ENCODE measurements at places on chromosomes 12 and 14.

DNA sequence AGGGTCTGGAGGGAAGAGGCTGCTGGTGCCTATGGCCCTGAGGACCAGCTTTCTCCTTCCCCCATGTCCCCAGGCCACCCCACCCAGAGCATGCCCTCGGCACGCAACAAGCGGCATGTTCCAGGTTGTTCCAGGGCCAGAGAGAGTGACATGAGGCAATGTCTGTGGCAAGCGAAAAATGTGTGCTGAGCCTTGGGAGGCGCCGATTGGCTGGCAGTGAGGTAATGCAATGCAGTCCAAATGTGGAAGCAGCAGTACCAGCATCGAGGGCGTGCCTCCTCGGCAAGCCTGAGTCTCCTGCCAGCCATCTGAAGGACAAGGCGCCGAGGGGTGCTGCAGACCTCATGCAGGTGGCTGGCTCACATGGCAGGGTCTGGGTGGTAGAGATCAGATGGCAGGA lies 423.8 kb downstream of the NRXN3 start:
- DNase-seq = no peak

DNA sequence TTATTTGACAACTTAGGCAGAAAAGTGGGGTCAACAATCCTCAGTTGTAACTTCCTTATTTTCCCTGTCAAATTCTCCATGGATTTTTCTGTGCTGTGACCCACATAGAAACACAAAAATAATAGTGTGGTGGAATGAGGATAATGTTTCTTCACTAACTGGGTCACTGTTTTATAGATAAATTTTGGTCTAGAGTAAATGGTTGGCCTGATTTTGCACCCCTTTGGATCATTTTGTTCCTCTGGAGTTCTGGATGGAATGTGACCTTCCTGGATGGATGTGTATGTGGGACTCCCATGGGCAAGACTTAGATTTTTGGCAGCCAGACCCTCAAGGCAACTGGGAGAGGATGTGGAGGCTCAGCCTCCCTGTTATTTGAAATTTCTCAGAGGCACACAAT lies 52.7 kb upstream of the RNU6-8 start:
- DNase-seq = no peak

DNA sequence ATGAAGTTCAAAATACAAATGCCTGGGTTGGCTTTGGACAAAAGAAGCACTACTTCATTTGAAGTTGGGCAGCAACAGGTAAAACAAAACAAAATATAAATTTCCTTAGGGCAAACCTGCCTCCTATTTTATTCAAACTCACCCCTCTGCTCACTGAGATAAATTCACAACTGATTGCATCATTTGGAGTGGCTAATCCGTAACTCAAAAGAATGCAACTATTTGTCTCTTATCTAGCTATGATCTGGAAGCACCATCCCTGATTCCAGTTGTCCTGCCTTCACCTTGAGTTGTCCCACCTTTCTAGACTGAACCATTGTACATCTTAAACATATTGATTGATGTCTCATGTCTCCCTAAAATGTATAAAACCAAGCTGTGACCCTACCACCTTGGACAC lies 145.0 kb downstream of the CCER1 start:
- DNase-seq = no peak

DNA sequence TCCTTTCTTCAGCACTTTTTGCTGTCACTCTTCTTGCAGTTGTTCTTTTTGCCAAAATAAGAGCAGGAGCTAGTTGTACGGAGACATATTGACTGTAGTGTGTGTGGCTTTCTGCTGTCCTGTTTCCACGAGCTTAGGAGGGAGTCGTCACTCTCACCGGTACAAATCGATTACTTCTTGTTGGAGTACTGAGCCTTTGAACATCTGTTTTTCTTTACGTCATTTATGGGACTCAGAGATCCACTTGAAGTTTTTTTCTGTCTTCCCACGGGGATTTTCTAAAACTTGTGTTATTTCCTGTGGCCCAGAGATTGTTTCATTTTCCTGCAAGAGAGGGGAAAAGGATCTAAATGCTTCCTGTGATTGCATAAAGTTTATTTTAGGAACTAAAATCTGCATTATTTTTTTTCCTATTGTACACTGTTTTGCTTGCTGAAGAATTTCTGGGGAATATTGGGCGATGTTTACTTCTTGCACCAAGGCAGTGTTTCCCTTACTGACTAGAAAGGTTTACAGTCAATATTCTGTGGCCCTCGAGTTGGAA lies 199.8 kb upstream of the ARHGAP5 start:
- DNase-seq = no peak

- no peak for DNase-seq
These were observed 29.2 kb downstream of the SPTB start for GRCh38 chr14:64850369-64851137.

DNA sequence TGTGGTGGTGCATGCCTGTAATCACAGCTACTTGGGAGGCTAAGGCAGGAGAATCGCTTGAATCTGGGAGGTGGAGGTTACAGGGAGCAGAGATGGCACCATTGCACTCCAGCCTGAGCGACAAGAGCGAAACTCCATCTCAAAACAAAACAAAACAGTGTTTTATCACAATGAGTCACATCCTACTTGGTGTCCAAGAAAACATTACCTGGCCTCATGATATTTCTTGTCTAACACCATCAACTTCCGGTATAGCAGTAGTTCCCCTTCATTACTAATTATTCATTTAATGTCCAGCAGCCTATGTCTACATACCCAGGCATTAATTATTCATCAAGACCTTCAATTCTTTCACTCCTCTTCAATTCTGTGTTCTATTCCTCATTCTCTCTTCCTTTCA lies 115.5 kb downstream of the CCDC59 start:
- DNase-seq = no peak

DNA sequence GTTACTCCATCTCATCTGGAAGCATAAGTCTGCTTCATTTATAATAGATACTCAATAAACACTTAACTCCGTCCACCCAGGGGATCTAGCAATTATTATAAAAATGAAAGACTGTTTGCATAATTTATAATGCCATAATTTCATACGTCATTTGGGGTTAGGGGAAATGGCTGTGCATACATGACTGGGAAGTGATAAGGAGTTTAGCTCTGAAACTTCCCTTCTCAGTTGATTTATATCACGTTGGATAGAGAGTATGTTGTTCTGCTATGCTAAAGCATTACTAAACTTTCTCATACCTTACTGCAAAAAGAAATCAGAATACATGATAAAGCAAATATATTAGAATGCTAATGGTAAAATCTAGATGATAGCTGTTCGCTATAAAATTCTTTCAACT lies 90.4 kb upstream of the DYNC1H1 start:
- no peak for DNase-seq

DNA sequence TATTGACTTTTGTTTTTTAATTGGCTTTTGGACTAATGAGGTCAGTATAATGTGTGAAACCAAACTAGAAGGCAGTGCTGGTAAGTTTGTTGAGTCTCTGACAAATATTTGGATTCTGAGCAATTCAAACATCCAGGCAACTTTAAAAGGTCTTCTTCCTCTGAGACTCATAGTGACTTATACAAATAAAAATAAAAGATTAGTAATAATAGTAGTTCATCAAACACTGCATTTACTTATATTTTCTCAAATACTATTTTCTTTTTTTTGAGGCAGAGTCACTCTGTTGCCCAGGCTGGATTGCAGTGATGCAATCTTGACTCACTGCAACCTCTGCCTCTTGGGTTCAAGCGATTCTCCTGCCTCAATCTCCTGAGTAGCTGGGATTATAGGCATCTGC lies 337.9 kb downstream of the DAD1 start:
- DNase-seq = no peak

DNA sequence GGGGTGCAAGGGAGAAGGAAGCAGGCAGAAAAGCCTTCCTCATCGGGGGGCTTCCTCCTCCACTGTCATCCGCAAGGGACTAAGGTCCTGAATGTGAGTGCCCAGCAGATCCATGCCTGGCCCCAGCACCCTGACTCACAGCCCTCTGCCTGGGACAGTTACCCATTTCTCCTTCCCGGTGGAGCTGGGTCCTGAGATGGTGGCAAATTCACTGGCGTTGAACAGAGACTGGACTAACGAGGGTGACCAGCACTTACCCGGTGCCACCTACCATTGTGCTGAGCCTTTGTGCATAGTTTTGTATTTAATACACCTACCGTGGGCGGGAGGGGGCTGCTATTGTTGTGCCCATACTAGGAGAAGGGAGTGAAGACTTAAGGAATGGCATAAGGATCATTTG lies 30.9 kb upstream of the PLEKHG6 start:
- DNase-seq = peak; percentile 60

DNA sequence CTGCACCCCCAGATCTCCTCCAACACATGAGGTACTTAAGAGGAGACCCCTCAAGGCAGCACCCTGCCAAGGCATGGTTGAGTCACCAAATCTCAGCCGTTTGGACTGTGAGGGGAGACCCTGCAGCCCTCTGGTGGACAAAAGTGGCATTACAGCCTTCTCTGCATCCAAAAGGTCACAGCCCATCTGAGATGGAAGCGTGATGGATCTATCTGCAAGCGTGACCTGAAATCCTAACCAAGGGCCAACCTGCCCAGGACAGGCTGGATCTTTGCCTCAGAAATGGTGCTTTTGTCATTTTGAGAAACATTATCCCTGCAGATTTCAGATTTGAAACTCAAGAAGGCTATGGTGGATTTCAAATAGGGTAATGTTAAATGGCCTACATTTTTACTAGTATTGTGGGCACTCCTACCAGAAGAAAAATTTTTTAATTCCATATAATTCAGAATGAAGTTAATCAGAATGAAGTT lies 23.7 kb upstream of the DHRS4 start:
- DNase-seq = peak; percentile 89

GRCh38 chr14:65103150-65103760 lies 938 bp upstream of the MAX start:
- no peak for DNase-seq

- no peak for DNase-seq
These were observed 72.8 kb downstream of the IRF2BPL start for GRCh38 chr14:76955575-76956315.

- DNase-seq = no peak
These were observed 2.9 kb downstream of the TCHP start for GRCh38 chr12:109902891-109903418.

- no peak for DNase-seq
These were observed 10.6 kb upstream of the NINJ2 start for GRCh38 chr12:673849-674248.

DNA sequence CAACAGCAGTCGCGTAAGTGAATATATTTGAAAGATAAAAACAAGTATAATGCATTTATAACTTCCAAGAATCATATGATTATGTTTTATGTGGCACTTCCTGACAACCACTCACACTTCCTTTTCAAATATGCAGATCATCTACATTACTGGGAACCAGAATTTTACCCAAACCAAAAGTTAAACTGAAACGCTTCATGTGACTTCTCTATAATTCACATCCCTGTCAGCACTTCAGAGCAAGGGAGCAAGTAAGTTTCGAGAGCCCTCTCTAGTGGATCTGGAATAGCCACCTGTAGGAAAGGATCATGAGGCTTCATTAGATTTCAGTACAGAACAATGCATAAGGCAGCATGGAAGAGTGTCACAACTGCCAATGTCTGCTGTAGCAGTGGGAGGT lies 13.7 kb upstream of the ALX1 start:
- no peak for DNase-seq

DNA sequence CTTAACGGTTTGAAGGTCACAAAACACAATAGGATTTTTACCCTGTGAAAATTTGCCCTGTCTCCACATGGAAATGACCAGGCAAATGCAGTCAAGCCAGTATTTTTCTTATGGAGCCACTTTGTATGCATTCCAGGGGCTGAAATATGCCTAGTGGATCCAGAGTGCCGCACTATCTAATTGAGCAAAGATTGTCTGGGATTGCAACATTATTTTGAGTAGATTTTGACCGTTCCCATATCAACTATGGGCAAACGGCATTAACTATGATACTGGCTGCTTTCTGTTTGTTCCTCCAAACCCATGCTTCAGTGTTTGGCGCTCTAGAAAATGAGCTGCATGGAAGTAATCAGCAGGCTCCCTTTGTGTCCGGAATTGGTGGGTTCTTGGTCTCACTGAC lies 223.0 kb downstream of the BTG1 start:
- no peak for DNase-seq

- DNase-seq = no peak
These were observed 195.7 kb downstream of the AKAP6 start for GRCh38 chr14:32524609-32525375.

DNA sequence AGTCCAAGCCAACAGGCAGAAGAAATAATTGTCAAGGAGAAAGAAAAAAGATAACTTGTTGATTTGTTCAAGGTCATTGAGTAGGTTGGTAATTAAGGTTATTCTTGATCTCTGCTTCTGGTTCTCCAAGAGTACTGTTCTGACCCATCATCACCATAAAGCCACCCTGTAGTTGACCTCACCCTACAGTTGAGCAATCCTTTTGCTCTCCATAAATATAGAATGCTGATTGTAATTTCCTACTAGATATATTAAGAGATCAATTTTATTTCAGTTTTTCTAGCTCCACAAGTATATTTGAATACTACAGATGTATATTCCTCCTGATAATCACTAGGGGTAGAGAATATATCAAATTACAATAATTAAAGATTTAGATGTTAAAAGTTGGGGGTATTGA lies 350.5 kb upstream of the PDE3A start:
- no peak for DNase-seq

- no peak for DNase-seq
These were observed 125.6 kb downstream of the SLC25A21 start for GRCh38 chr14:37046815-37047214.

- no peak for DNase-seq
These were observed 31.7 kb downstream of the TDG start for GRCh38 chr12:103997286-103997900.

- no peak for DNase-seq
These were observed 22.1 kb downstream of the LRCOL1 start for GRCh38 chr12:132588319-132588718.

DNA sequence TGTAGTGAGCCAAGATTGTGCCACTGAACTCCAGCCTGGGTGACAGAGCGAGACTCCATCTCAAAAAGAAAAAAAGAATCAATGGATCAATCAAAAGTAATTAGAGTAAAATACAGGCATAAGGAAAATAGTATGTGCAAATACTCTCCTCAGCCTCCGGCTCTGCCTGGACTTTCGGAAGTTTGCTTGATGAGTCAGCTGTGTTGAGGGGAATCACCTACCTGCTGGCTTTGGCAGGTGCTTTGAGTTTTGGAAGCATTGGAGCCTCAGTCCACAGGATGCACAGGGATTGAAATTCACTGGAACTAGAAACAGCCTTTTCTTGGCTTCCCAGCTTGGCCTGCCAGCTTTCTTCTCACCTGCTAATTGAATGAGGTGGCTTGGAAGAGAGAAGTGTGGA lies 268.2 kb downstream of the PCNX1 start:
- no peak for DNase-seq

GRCh38 chr12:48151103-48151771 lies 6.1 kb downstream of the ASB8 start:
- no peak for DNase-seq

GRCh38 chr14:57060276-57060955 lies 208.3 kb downstream of the EXOC5 start:
- DNase-seq = no peak

- DNase-seq = no peak
These were observed 242.1 kb upstream of the NOS1 start for GRCh38 chr12:117603316-117604113.

- DNase-seq = no peak
These were observed 7.8 kb upstream of the ERP27 start for GRCh38 chr12:14946162-14946561.

Data from sciatic nerve (tissue), 2 donors.